DMS79 treated with DMSO at 0.1 percent for 48 hours (cell line): ENCODE measurements at places on chromosomes 5 and 9.
A peak's percentile ranks its signal among the peaks of the same experiment; 100 is the strongest.

DNA sequence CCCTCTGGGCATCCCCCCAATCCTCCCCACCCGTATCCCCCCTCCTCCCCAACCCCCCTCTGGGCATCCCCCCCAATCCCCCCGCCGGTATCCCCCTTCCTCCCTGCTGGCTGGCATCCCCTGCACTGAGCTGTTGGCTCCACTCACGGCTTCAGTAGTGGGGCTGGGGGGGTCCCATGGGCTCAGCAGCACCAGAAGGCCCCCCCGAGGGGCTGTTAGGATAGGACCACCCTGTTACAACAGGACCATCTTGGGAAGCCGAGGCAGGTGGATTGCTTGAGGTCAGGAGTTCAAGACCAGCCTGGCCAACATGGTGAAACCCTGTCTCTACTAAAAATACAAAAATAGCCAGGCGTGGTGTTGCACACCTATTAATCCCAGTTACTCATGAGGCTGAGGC, 42.4 kb downstream of the EXD3 start:
- no peak for DNase-seq

GRCh38 chr5:54912021-54912420, 73.4 kb downstream of the ESM1 start:
- no peak for DNase-seq

DNA sequence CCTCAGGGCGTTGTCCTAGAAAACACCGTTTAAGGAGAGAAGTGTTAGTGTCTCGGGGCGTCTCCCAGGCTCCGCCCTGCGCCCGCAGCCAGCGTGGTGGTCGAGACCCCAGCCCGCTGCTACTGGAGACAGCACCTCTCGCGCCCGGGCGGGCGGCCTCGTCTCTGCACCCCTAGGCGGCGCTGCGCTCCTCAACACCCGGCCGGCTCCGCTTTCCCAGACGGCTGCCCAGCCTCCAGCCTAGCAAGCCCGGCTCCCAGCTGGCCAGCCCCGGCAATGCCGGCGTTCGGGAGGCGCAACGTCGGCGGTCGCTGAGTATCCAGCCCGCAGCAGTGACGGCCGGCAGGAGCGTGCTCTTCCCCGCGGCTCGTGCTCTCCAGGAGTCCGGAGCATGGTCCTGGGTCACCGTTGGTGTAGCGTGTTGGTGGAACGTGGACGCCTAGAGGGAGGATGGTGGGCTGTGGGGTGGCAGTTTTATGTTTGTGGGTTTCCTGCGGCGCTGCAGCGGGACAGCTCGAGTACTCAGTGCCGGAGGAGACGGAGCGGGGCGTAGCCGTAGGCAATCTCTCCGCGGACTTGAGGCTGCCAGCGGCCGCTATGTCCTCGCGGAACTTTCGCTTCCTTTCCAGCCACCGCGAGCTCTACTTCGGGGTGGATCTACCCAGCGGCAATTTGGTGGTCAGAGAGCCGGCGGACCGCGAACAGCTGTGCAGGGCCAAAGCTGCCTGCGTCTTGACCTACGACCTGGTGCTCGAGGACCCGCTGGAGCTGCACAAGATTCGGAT, 536 bp downstream of the PCDHAC1 start:
- DNase-seq, result peak; percentile 81

- no peak for DNase-seq
Observed at GRCh38 chr9:134634667-134635230, 6.9 kb upstream of the COL5A1 start.

- DNase-seq, result no peak
Observed at GRCh38 chr5:93163010-93163663, 417.9 kb downstream of the NR2F1-AS1 start.
